ENCODE measurements at places on chromosomes 6 and 20. TPM values are rescaled to one million over a fixed set of nuclear protein-coding genes. Genes with fewer than 3 reads are reported as not detected.

TRDN gene
- not detected for polyA plus RNA-seq

PRPH2 gene
- 0.75 TPM for polyA plus RNA-seq

UST gene
- polyA plus RNA-seq, result 2.2 TPM

LY6G6F gene
- not detected for polyA plus RNA-seq

RSPH9 gene
- 0.92 TPM for polyA plus RNA-seq

FGD2 gene
- polyA plus RNA-seq, result 2.7 TPM

NANP gene
- 1.5 TPM for polyA plus RNA-seq

NFATC2 gene
- 3.2 TPM for polyA plus RNA-seq

ZSCAN23 gene
- 0.75 TPM for polyA plus RNA-seq
